ENCODE measurements at places on chromosomes 1 and 21.

- no peak for DNase-seq
Measured at GRCh38 chr1:33401471-33401870, 29.4 kb downstream of the PHC2 start.

DNA sequence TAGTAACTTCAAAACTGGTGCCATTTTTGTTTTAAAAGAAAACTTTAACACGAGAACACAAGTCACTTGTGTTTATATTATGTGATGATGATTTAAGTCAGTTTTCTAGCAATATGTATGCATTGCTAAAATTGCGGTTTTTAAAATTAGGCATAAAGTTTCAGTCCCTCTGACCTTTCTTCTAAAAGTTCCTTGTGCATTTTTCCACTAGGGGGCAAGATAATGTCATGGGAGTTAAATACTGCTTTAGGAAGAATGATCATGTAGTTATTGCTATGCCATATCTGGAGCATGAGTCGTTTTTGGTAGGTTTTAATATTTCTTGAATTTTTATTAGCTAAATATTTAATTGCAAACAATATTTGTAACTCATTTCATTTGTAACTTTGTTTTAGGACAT, 10.7 kb downstream of the CDC7 start:
- peak; percentile 13 for DNase-seq

GRCh38 chr1:203769505-203770343, 4.7 kb downstream of the LAX1 start:
- DNase-seq = peak; percentile 92

GRCh38 chr1:231242516-231243198, 1.6 kb downstream of the GNPAT start:
- DNase-seq = no peak

DNA sequence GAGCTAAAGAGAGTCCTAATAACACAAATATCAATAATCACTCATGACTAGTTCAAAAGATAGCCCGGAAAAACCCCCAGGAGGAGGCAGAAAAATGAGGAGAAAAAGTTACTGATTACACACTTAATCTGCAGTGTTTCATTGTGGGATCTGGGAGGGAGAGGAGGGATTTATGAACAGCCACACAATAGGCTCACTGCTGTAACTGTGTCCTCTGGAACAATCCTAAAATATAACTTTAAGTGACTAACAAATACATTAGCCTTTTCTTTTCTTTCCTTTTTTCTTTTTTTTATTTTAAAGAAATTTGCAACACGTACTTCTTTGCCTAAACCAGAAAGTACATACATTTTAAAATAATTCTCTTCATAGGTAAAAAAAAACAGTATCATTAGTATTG, 106.3 kb upstream of the LBR start:
- no peak for DNase-seq

- no peak for DNase-seq
Measured at GRCh38 chr1:202037706-202038296, 27.4 kb downstream of the ELF3 start.

GRCh38 chr21:41280115-41280919, 36.3 kb upstream of the FAM3B start:
- no peak for DNase-seq

GRCh38 chr1:178282949-178283367, 189.1 kb downstream of the RASAL2 start:
- peak; percentile 80 for DNase-seq

- DNase-seq = no peak
Measured at GRCh38 chr1:58586271-58586670, 9.2 kb upstream of the TACSTD2 start.

GRCh38 chr21:31781737-31782136, 49.8 kb upstream of the SCAF4 start:
- peak; percentile 48 for DNase-seq

DNA sequence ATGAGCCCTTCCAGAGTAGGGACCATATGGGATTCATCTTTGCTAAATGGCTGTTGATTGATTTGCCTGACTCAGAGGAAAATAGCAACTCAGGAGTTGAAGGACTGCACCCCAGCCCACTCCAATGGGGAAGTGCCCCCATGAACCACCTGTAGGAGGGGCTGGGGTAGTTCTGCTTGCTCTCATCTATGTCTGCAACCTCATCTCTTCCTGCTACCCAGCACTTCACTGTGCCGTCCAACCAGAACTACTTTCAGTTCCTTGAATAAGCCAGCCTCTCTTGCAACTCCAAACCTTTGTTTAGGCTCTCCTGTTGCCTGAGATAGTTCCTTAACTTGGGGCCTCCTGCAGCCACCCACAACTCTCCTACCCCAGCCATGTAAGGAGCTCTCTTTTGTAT, 26.6 kb downstream of the BEND5 start:
- peak; percentile 18 for DNase-seq

- DNase-seq = no peak
Measured at GRCh38 chr1:201791051-201791778, 37.7 kb upstream of the IPO9 start.

DNA sequence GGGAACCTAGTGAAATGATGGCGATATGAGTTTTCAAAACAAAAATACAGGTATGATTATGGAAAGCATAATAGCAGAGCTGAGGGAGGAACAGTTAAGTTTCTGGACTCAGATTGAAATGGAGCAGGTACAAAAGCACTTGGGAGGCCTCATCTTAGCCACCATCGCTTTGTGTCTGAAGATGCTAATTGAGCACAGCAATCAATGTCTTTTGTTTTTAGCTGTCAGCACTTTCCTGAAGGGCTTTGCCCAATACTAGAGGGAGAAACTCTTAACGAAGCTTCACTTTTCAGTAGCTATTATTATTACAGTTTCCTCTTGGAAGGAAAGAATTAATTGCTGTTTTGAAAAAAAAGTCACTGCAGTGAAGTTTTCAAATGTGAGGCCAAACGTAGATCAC, 348.7 kb downstream of the RWDD3 start:
- no peak for DNase-seq

DNA sequence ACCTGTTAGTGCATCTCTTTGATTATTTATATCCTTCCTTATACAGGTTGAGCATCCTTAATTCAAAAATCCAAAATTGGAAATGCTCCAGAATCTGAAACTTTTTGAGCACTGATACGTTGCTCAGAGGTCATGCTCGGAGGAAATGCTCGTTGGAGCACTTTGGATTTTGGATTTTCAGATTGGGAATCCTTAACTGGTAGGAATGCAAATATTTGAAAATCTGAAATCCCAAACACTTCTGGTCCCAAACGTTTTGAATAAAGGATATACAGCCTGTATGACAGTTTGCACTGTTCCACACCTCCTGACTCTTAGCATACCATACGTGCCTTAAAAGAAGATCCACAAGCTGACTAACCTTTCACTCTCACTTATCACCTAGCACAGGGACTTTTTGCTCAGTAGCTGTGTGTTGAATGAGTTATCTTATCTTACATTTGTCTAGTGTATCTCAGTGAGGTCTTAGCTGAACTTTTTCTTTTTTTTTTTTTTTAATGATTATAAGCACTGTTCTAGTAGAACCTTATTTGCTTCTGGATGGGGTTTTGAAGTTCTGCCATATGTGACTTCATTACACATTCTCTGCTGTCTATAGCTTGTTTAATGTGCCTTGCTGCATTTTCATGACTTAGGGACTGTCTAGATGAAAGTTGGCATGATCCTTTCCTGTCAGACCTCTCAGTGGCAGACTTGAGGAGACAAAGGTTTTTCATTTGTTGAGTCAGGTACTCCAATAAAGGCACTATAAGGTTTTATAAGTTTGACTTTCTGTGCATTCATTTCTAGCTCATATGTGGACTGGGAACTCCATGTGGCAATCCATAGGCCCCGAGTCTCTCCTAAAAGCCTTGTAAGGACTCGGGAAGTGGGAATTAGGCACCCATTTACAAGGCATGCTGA, 21.6 kb downstream of the PTGFRN start:
- DNase-seq = no peak

DNA sequence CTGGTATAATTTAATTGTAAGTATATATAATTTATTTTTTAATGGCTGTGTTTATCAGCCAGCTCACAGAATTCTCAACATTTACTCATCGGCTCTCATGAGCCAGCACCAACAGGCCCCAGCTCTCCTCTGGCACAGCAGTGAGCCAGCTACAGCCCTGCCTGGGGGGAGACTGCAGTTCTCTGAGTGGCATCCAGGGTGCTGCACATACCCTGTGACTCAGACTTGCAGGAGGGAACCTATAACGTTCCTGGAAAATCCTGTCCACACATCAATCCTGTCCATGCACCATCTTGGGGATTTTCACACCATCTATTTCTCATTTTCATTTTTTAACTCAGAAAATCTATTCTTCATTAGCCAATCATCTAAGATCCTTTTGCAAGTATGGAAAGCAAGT, 36.5 kb downstream of the FHAD1 start:
- DNase-seq = no peak

DNA sequence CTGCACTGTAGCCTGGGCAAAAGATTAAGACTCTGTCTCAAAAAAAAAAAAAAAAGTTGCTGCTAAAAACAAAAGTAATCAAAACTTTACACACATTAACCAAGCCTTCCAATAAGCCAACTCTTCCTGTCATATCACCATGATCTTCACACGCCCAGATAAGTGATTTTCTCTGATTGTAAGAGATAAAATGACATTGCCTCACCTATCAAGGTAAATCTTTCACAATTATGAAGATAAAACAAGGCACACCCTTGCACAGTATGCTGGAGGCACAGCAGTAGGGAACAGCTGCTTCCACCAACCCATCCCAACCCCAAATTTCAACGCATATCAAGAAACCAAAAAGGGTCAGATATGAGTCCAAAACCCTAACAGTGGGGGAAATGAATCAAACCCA, 8.8 kb upstream of the TIAM1 start:
- DNase-seq = no peak

DNA sequence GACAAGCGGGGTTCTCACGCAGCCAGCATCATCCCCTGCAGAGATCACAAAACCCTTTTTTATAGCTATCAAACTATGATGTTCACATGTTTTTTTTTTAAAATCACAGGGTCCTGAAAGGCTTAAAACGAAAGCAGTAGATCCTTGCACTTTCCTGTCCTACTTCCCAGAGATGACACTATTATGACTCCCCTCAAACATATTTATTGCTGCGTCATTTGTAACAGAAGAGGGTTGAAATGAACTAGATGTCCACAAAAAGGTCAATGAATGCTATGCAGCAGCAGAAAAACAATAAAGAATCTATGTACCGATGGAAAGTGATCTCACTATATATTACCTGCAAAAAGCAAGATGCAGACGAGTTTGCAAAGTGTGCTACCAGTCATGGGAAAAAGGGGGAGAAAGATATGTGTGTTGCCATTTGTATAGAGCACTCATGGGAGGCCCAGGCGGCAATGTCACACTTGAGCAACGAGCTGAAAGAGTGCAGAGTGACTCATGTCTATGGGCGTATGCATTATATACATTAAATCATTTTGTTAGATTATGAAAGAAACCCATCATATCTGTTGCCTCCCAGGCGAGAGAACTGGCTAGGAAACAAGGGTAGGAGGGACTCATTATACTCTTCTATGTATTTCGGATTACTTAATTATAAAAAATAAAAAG, 68.9 kb upstream of the PARP1 start:
- no peak for DNase-seq

DNA sequence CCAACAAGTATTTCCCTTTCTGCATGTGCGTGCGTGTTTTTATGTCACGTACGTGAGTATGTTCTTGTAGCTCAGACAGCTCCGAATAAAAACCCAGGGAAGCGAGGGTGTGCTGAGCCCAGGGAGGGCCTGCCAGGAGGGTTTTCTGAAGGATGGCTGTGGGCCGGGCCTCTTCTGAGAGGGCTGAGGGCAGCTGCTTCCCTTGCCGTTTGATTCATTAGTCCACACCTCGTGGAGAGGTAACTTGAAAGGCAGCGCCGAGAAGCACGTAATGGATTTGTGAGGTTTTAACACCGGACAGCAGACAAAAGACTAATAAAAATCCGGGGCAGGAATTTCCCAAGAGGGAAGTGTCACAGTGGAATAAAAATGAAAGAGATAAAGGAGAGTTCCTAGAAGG, 29.5 kb downstream of the CD247 start:
- DNase-seq = no peak

DNA sequence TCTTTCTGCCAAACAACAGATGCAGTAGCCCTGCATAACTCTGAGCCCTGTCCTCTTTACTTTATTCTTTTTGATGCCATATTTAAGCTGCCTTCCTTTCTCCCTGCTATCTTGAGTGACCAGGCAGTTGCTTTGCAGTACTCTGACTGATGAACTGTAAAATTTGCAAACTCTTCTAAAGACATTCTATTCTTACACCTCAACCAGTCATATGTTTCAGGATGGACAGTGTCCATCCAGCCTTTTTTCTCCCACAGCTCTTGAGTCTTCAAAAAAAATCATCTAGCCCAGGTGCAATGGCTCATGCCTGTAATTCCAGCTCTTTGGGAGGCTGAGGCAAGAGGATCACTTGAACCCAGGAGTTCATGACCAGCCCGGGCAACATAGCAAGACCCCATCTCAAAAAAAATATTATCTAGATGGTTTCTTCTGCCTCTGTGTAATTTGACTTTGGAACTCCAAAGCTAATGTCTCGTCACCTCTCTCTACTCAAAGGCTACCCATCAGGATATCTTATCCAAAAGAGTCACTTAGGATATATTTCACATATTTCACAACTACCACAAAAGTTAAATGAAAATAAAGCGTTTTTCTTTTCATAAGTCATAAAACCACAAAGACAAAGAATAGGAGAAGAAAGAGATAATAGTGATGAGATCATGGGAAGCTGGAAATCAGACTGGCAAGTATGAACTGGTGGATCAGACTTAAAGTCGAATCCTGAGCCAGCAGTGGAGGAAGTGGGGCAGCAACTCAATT, 54.6 kb upstream of the IPO9 start:
- DNase-seq = no peak

DNA sequence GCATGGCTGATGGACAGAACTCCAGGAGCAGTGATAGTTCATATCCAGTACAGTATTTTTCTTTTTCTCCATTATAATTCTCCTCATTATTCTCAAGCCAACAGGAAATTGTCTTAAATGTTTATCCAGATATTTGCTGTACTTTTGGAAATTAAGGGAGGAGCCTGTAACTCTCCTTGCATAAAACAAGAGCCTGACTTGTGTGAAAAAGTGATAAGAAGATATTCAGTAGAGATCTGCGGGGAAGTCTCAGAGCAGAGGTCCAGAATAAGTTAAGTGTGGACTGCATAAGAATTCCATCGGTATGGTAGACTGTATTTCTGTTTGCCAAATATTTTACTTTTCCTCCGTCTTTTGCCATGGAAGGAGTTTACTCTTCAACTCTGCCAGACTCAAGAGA, 70.2 kb downstream of the BACH1 start:
- no peak for DNase-seq
